ENCODE measurements at places on chromosomes 5 and 9. TPM values are rescaled to one million over a fixed set of nuclear protein-coding genes. Genes with fewer than 3 reads are reported as not detected.

DNA sequence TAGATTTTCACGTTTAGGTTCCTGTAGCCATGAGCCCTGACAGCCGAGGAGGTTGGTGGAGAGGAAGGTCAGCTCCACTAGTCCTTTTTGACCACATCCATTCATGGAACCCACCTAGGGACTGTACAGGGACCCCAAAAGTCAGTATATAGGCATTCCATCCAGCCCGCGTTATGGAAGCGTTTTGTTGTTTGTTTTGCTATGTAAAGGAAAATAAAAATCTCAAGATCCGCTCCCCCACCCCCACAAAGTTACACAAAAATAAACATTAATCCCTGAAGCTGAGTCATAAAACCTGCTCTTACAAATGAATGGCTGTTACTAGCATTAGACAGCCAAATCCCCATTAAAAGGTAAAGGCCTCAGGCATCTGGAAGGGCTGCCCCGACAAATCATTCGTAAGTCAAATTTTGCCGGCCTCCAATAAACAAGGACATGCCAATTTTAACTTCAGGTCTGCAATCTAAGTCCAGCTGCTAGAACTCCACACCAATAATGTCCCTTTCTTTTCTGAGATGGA lies 292.9 kb downstream of the MED10 start:
- H3K27ac ChIP-seq = no peak overlapping the region
- no peak for DNase-seq
- no peaks in the 10 kb centered on the region for H3K36me3 ChIP-seq
- no peak overlapping the region for H3K4me3 ChIP-seq
- H3K27me3 ChIP-seq = no peaks in the 10 kb centered on the region
- no peaks in the 10 kb centered on the region for H3K4me1 ChIP-seq

DNA sequence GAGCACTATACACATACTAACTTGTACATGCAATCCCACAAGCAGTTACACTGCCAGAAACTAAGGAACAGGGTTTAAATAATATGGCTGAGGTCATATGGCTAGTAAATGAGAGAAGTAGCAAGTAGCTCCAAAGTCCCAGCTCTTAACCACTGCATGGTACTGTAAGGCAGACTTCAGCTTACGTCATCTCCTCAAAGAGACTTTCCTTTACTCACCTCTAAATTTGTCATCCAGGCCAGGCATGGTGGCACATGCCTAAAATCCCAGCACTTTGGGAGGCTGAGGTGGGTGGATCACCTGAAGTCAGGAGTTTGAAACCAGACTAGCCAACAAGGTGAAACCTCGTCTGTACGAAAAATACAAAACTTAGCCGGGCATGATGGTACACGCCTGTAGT lies 20.4 kb upstream of the SELENOP start:
- DNase-seq = no peak
- no peak overlapping the region for H3K27ac ChIP-seq
- H3K27me3 ChIP-seq = no peaks in the 10 kb centered on the region
- H3K36me3 ChIP-seq = no peaks in the 10 kb centered on the region

DNA sequence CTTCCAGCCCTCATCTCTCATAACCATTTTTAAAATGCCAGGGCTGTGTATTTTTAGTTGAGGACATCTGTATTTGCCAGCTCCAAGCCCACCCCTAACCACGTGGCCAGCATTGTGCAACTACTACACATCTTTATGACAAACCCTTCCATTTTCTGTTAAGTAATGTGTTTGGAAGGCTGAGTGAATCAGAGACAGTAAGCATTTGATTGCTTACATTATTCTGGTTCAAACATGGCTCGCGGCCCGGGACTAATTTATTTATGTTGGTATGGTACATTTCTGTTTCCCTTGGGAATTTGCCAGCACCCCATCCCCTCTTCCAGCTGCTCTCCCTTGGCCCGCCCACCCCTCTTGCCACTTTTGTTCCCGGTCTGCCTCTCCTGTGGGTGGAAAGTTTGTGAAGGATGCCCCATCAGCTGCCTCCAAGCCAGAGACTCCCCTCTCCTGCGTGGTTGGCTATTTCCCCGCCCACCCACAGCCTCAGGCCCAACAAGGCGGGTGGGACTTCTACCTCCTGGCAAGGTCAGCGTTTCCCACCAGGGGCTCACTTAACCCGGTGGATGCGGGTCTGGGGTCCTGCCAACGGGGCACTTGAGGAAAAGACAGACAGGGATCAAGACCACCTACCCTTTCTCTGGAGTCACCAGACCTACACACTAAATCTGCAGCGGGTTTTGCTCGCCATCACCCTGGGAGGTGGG lies 162.2 kb downstream of the HSD17B3 start:
- H3K36me3 ChIP-seq = no peaks in the 10 kb centered on the region
- H3K27ac ChIP-seq = no peak overlapping the region
- DNase-seq = no peak
- no peaks in the 10 kb centered on the region for H3K4me1 ChIP-seq

- no peaks in the 10 kb centered on the region for H3K36me3 ChIP-seq
- no peak overlapping the region for H3K4me3 ChIP-seq
- H3K27ac ChIP-seq = no peak overlapping the region
- no peak for DNase-seq
- no peaks in the 10 kb centered on the region for H3K4me1 ChIP-seq
- no peaks in the 10 kb centered on the region for H3K27me3 ChIP-seq
Measured at GRCh38 chr5:155381654-155382053, 368.1 kb downstream of the KIF4B start.

- H3K27ac ChIP-seq = no peak overlapping the region
- H3K36me3 ChIP-seq = no peaks in the 10 kb centered on the region
- no peaks in the 10 kb centered on the region for H3K27me3 ChIP-seq
- no peak for DNase-seq
Measured at GRCh38 chr5:123790226-123790625, 278.2 kb downstream of the CSNK1G3 start.

GRCh38 chr5:38157024-38157423 lies 101.3 kb upstream of the EGFLAM start:
- H3K4me1 ChIP-seq = no peaks in the 10 kb centered on the region
- DNase-seq = no peak
- H3K4me3 ChIP-seq = no peak overlapping the region
- no peaks in the 10 kb centered on the region for H3K36me3 ChIP-seq
- no peaks in the 10 kb centered on the region for H3K27me3 ChIP-seq
- no peak overlapping the region for H3K27ac ChIP-seq

The HSD17B4 gene
- total RNA-seq = 59.1 TPM

- no peaks in the 10 kb centered on the region for H3K4me1 ChIP-seq
- DNase-seq = no peak
- no peak overlapping the region for H3K27ac ChIP-seq
- H3K27me3 ChIP-seq = no peaks in the 10 kb centered on the region
- no peaks in the 10 kb centered on the region for H3K36me3 ChIP-seq
Measured at GRCh38 chr5:31161781-31162181, 31.7 kb upstream of the CDH6 start.

GRCh38 chr9:135601988-135602387 lies 37.4 kb downstream of the GLT6D1 start:
- H3K36me3 ChIP-seq = no peaks in the 10 kb centered on the region
- no peaks in the 10 kb centered on the region for H3K27me3 ChIP-seq
- peak; percentile 21 for DNase-seq

DNA sequence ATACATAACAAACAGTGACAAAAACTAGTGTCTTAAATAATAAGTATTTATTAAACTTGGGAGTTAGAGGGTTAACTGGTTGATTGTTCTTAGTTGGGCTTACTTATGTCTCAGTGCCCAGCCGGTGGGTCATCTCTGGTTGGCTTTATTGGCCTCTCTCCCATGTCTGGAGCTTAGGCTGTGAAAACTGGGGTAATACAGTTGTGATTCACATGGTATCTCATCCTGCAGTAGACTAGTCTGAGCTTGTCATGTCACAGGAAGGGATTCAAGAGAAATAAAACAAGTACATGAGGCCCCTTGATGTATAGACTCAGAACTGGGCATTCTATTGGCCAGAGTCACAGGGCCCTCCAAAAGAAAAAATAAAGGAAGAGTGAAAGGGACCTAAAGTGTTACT lies 466.4 kb upstream of the SMC2 start:
- no peak overlapping the region for H3K4me3 ChIP-seq
- H3K4me1 ChIP-seq = no peaks in the 10 kb centered on the region
- no peaks in the 10 kb centered on the region for H3K36me3 ChIP-seq
- no peak for DNase-seq

- H3K27ac ChIP-seq = no peak overlapping the region
- no peaks in the 10 kb centered on the region for H3K36me3 ChIP-seq
- H3K4me1 ChIP-seq = no peaks in the 10 kb centered on the region
- H3K27me3 ChIP-seq = no peaks in the 10 kb centered on the region
- DNase-seq = no peak
- H3K4me3 ChIP-seq = no peak overlapping the region
Measured at GRCh38 chr5:80071510-80072021, 36.4 kb downstream of the THBS4 start.

DNA sequence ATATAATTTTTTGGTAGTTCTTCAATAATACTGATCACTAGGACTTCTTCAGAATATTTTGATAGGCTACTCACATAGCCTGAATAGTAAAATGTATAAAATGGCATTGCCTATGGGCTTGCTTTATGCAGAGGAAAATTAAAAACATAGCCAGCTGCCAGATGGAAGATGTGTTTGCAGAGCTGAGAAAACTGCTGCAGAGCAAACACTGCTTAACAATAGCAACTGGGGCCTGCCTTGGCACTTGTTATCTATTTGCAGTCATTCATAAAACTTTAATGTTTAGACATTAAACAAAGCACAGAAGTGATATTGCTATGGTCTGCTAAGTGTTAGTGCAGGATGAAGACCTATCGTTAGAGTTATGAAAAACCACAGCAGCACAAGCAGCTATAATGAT lies 151.5 kb upstream of the SMC2 start:
- no peaks in the 10 kb centered on the region for H3K27me3 ChIP-seq
- H3K4me3 ChIP-seq = no peak overlapping the region
- H3K4me1 ChIP-seq = no peaks in the 10 kb centered on the region
- no peaks in the 10 kb centered on the region for H3K36me3 ChIP-seq
- DNase-seq = no peak
- no peak overlapping the region for H3K27ac ChIP-seq

- H3K4me1 ChIP-seq = peaks cover 59% of the 10 kb centered on the region
- peak; percentile 6 for DNase-seq
- H3K36me3 ChIP-seq = no peaks in the 10 kb centered on the region
- peak overlapping the region; percentile 75 for H3K4me3 ChIP-seq
- no peaks in the 10 kb centered on the region for H3K27me3 ChIP-seq
Measured at GRCh38 chr5:36877667-36878391, 1.3 kb downstream of the NIPBL start.

GRCh38 chr5:66239034-66239433 lies 94.9 kb downstream of the SREK1 start:
- no peaks in the 10 kb centered on the region for H3K36me3 ChIP-seq
- no peak for DNase-seq
- H3K4me1 ChIP-seq = no peaks in the 10 kb centered on the region
- no peak overlapping the region for H3K4me3 ChIP-seq

- no peak for DNase-seq
- no peaks in the 10 kb centered on the region for H3K36me3 ChIP-seq
- no peaks in the 10 kb centered on the region for H3K27me3 ChIP-seq
- no peaks in the 10 kb centered on the region for H3K4me1 ChIP-seq
- no peak overlapping the region for H3K4me3 ChIP-seq
- H3K27ac ChIP-seq = no peak overlapping the region
Measured at GRCh38 chr9:4538621-4539020, 48.4 kb downstream of the SLC1A1 start.

The HSPB3 gene
- total RNA-seq = not detected

DNA sequence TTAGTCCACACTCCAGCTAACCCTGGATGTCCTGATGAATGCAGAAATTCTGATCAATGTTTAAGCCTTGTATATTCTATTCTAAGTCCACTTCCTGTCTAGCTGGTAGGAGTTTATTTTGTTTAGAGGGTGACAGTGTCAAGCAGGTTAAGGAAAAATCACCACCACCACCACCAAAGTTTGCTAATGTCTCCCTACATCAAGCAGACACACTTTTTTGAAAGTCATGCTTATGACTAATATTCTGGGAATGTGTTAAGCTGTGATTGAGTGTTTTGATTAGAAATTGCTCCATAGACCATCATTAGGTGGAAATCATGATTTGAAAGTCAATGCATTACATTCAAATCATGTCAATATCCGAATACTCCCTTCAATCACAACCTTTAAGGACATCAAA lies 1530.1 kb downstream of the MAT2B start:
- H3K4me1 ChIP-seq = no peaks in the 10 kb centered on the region
- H3K27ac ChIP-seq = no peak overlapping the region
- DNase-seq = no peak
- no peaks in the 10 kb centered on the region for H3K27me3 ChIP-seq
- H3K36me3 ChIP-seq = no peaks in the 10 kb centered on the region

- no peaks in the 10 kb centered on the region for H3K4me1 ChIP-seq
- H3K27ac ChIP-seq = no peak overlapping the region
- H3K27me3 ChIP-seq = no peaks in the 10 kb centered on the region
- H3K4me3 ChIP-seq = no peak overlapping the region
- no peak for DNase-seq
Measured at GRCh38 chr5:97943036-97943435, 760.0 kb upstream of the RIOK2 start.

DNA sequence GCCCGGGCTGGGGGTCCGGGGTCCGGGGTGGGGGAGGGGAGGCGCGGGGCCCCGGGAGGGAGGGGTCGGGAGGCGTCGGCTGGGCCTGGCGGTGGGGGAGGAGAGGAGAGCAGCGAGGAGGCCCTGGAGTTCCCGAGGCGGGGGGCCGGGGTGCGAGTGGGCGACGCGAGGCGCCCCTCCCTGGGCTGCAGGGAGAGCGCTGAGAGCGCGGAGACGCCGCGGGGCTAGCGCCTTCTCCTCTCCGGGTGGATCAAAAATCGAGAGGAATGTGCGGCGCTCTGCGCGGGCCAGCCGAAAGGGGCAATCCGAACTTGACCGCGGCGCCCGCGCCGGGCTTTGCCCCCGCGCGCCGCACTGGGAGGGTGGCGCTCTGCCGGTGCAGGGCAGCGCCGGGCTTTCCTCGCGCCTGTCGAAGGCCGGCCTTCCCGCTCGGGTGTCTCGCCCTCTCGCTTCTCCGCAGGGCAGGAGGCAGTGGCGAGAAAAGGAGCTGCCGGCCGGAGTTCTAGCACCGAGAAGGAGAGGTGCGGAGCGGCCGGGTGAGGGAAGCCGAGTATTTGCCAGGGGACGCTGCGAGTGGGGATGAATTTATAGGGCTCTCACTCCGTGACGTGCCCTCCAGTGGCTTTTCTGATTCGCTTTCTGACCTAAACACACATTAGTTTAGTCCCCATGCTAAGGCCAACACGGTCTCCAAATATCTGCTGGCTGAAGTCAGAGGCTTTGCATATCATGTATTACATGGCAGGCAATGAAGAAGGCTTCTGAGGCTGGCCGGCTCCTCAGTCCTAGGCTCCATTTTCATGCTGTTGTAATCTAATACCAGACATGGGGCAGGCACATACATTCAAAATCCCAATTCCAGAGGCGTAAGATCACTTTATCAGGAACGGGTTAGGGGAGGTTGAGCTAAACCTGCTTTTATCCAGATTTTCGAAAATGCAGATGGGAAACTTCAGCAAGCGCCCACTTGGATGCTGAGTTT lies 503 bp upstream of the GDNF start:
- no peaks in the 10 kb centered on the region for H3K36me3 ChIP-seq
- DNase-seq = no peak
- peaks cover 29% of the 10 kb centered on the region for H3K27me3 ChIP-seq
- H3K27ac ChIP-seq = no peak overlapping the region
- no peak overlapping the region for H3K4me3 ChIP-seq

The MSX2 gene
- not detected for total RNA-seq

The ZCCHC9 gene
- 41.0 TPM for total RNA-seq
